ENCODE measurements at places on chromosomes 3 and 15. TPM values are rescaled to one million over a fixed set of nuclear protein-coding genes. Genes with fewer than 3 reads are reported as not detected.

GRCh38 chr3:27431116-27431515 is 53.1 kb downstream of the SLC4A7 start:
- peak; percentile 99 for DNase-seq

DNA sequence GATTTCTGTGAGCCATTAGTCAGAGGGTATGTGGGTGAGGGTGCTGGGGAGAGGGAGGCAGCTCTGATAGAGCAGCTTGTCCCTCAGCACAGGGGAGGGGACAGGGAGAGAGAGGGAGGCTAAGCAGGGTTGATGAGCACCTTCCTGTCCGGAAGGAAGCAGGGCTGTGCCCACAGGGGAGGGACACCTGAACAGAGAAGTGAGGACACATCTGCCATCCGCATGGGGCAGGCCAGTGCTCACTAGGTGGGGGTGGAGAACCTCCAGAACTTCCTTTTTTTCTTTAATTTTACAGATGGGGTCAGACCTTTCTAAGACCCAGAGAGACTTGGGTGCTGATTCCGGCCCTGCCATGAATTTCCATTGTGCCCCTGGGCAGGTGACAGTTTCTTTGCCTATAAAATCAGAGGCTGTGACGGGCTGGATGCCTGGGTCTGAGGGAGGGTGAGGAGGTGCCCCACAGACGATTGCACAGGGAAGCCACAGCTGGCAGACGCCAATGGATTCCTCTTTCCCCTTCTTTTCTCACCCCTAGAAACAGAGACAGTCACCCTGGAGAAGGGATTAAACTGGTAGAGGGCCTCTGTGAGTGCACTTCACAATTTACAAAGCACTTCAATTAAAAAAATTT is 4.1 kb upstream of the TGM5 start:
- no peak for DNase-seq

DNA sequence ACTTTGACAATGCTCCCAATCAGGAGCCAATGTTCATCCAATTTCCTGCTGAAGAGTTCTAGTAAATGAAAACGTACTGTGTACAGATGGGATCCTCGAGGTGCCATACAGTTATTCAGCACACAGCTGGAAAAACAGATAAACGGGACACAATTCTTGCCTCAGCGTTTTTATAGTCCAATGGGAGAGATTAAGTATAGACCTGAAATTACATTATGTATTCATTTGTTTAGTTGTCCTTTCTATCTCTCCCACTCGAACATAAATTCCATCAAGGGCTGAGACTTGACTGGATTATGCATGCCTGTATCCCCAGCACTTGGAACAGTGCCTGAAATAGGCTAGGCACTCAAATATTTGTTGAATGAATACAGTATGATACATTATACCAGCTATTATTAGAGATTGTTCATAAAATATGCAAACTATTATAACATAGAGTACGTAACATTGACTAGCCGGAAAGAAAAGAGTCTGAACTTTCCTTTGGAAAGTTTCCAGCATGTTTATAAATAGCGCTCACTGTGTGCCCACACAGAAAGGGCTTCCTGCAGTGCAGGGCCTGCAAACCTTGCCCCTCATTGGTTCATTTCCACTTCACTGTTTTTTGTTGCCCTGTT is 27.4 kb upstream of the SNTN start:
- DNase-seq, result peak; percentile 89

- no peak for DNase-seq
Measured at GRCh38 chr3:159273070-159273469, 471.2 kb downstream of the MFSD1 start.

The SCAP gene
- 30.8 TPM for total RNA-seq
